Breast epithelium (tissue), 4 donors: ENCODE measurements at places on chromosomes 11 and 22. TPM values are rescaled to one million over a fixed set of nuclear protein-coding genes. Genes with fewer than 3 reads are reported as not detected.
A peak's percentile ranks its signal among the peaks of the same experiment; 100 is the strongest.

GRCh38 chr11:19338375-19338774 lies 97.6 kb upstream of the E2F8 start:
- H3K27me3 ChIP-seq: no peaks in the 10 kb centered on the region
- H3K36me3 ChIP-seq: no peaks in the 10 kb centered on the region
- no peak for DNase-seq
- H3K4me3 ChIP-seq: no peak overlapping the region
- no peaks in the 10 kb centered on the region for H3K4me1 ChIP-seq
- H3K27ac ChIP-seq: no peak overlapping the region

OR10D3 gene
- total RNA-seq: not detected

DNA sequence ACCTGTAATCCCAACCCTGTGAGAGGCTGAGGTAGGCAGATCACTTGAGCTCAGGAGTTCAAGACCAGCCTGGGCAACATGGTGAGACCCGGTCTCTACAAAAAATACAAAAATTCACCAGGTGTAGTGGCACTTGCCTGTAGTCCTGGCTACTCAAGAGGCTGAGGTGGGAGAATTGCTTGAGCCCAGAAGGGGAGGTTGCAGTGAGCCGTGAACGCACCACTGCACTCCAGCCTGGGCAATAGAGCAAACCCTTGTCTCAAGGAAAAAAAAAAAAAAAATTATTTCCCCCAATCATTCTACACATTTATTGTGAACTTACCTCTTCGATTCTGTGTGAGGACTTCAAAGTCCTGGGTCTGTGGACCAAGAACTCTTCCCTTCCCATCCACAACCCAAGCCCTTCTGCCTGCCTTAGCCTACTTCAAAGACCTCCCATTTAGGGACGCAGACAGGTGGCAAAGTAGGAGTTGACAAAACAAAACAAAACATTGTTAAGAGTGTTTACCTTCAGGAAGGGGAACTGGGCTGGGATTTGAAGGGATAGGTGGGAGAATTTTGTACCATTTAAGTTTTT lies 3.8 kb upstream of the WEE1 start:
- peak overlapping the region; percentile 99 for H3K27ac ChIP-seq
- H3K4me1 ChIP-seq: peaks cover 7% of the 10 kb centered on the region
- no peak overlapping the region for H3K4me3 ChIP-seq

OR51E2 gene
- not detected for total RNA-seq

DNA sequence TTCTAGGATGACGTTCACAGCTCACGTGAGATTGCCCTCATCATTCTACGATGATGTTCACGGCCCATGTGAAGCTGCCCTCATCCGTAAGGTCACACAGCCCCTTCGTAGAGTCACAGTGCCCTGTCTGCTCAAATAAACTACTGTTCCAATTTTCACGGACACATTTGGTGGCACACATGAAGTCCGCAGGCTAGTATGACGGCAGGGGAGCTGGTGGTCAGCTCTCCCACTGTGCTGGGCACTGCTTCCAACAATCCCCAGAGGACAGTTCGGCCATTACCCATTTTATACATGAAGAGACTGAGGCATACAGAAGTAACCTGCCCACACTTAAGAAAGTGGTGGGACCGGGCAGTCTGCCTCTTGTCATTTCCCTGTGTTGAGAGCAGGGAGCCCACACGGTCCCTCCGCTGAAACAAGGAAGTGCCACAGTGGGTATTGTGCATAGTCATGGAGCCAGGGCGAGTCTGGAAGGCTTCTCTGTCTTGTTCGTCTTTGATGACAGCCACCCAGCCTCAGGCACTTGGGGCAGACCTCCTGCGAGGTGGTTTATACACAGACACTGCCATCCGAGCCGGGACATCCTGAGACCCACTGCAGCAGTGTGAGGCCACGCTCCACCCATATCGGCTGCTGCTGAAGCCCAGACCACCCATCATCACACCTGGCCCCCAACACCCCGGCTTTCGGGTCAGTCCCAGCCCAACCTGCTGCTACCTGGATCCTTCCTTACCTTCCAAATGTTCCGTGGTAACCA lies 114.3 kb downstream of the PHF21B start:
- no peaks in the 10 kb centered on the region for H3K36me3 ChIP-seq
- peak; percentile 47 for DNase-seq
- no peaks in the 10 kb centered on the region for H3K27me3 ChIP-seq
- H3K27ac ChIP-seq: no peak overlapping the region

TBX1 gene
- 9.2 TPM for total RNA-seq

VSTM5 gene
- total RNA-seq: not detected

DNA sequence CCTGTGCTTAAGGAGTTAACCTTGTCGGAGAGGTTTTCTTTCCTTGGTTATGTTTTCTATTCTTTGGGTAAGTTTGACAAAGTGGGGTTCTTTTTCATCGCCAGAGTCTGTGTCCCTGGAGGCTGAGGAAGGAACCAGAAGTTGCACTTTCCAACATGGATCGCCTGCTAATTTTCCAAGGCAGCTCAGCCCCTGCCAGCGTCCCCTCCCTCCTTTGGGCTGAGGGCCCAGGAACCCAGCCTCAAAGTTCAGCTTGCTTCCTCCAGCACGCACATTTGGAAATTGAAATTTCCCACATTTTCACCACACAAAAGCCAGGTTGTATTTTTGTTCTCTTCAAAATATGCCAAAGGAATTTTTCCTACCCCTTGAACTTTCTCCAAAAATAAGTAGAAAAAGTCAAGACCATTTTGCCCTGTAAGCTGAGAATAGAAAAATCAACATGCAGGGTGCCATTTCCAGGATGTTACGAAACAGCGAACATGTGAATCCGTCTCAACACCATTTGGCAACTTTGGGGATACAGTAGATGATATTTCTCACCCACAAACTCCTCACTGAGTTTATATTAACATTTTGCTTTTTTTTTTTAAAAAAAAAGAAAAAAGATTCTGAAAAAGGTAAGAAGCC lies 343.5 kb downstream of the TENM4 start:
- H3K36me3 ChIP-seq: no peaks in the 10 kb centered on the region
- peak overlapping the region; percentile 21 for H3K27ac ChIP-seq
- H3K4me1 ChIP-seq: no peaks in the 10 kb centered on the region
- no peaks in the 10 kb centered on the region for H3K27me3 ChIP-seq
- no peak overlapping the region for H3K4me3 ChIP-seq

FIBP gene
- total RNA-seq: 51.7 TPM

GRCh38 chr22:43627485-43628213 lies 184.5 kb downstream of the EFCAB6 start:
- DNase-seq: no peak
- H3K4me1 ChIP-seq: no peaks in the 10 kb centered on the region
- H3K4me3 ChIP-seq: no peak overlapping the region
- H3K36me3 ChIP-seq: no peaks in the 10 kb centered on the region
- no peak overlapping the region for H3K27ac ChIP-seq

- peaks cover 25% of the 10 kb centered on the region for H3K4me1 ChIP-seq
- no peak overlapping the region for H3K27ac ChIP-seq
- H3K27me3 ChIP-seq: no peaks in the 10 kb centered on the region
- H3K4me3 ChIP-seq: no peak overlapping the region
- DNase-seq: no peak
Measured at GRCh38 chr11:1483445-1483961, 3.1 kb downstream of the MOB2 start.
